Stimulated activated CD4-positive, alpha-beta T cell treated with anti-CD3 and anti-CD28 coated beads, Interleukin-4, amount 100 ng/mL, for 4 hours (primary cell): ENCODE measurements at places on chromosomes 3 and 15.
A peak's percentile ranks its signal among the peaks of the same experiment; 100 is the strongest.

GRCh38 chr3:112709911-112710310, 69.0 kb upstream of the CCDC80 start:
- no peak for DNase-seq

GRCh38 chr3:15723624-15723884, 74.2 kb downstream of the ANKRD28 start:
- no peak for DNase-seq

GRCh38 chr15:96790004-96790403, 459.5 kb downstream of the NR2F2 start:
- DNase-seq, result no peak

DNA sequence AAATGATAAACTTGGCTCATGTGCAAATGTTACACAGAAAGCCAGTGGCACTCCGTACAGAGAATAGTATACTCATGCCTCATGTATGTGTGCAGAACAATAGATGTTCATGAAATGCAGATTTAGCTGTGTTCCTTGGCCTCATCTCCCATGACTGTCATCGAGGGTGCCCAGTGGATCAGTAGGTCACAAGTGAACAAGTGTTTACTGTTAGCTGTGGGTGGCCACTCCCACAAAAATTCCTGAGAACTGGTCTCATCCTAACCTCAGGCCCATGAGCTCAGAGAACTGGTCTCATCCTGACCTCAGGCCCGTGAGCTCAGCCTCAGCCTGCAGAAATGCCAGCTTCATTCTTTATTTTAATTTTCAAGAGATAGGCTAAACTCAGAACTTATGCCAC, 124.1 kb downstream of the GADL1 start:
- no peak for DNase-seq

DNA sequence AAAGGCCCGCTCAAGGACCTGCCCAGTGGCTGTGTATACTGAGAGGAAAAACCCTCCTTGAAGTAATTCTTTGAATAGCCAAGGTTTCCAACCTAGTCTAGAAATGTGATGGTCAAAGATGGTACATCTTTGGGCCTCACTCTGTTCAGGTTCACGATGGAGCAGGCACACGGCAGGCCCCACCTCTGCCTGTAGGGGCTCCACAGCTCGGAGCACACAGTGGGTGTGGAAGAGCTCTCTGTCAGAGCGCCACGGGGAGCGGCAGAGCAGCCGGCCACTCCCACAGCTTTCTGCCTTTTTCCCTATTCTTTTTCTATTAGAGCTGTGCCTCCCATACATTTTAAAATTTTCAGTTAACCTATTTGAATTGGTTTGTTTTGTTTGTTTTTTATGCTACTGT, 89.5 kb downstream of the CTNNB1 start:
- no peak for DNase-seq

DNA sequence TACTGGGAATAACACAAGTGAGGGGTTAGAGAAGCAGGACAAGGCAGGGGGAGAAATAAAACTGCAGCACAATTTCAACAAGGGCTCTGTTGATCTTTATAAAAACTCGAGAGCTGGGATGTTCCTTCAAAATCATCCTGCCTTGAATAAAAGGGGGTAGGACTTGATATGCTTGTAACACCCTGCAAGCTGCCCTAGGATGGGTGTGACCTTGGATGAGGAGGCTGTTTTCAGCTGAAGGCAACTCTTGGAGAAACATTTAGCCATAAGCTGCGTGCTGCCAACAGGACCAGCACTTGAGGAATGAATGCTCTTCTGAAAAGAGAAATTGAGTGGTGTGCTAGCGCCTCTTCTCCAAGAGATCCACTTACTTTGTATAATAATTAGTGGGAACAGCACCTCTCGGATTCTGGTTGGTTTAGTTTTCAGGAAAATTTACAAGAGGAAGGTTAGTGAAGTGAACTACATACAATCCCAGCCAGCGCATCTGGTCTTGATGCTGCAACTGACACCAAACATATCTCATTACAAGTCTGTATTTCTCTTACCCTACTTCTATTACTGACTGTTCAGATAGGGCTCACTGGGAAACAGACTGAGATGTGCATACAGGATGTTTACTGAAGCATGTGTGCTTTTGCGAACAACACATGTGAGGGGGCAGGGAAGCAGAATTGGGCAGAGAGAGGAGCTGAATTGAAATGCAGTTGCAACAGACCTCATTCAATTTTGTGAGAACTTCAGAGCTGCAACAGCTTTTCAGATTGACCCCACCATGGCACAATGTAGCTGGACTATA, 643.0 kb upstream of the GOLIM4 start:
- no peak for DNase-seq

DNA sequence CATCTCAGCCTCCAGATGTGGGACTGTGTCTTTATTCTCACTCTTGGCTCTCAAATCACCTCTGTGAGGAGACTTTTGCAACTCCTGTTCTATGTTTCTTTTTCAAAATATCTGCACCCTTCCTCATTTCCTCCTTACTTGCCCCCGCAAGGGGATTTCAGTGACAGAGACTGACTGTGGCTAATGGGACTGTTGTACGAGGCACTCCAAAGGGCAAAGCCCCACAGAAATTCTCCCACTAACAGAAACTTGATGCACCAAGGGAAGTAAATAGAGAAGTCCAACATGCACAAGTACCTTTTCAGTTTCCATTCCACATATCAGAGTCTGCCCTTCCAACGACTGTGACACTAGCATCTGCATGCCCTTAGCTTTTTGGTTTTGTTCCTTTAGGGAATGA, 69.7 kb downstream of the LRRK1 start:
- no peak for DNase-seq

DNA sequence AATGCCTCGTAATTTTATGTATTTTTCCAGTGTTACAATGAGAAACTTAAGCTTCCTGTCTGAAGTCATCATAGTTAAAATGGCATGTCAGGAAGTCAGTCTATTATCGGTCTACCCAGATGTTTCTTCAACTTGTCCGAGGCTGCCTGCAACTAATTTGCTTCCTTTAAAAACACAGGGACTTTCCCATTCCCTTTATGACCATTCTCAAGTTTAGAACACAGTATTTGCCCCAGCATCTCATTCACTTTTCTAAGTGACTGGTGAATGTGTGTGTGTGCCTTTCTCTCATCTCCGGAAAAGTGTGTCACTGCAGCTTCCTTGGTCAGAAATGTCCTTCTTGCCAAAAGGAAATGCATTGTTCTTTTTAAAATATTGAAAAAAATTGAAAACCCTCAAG, 466.6 kb downstream of the RAP2B start:
- DNase-seq, result no peak

- no peak for DNase-seq
Observed at GRCh38 chr3:173938159-173938558, 540.6 kb downstream of the NLGN1 start.

DNA sequence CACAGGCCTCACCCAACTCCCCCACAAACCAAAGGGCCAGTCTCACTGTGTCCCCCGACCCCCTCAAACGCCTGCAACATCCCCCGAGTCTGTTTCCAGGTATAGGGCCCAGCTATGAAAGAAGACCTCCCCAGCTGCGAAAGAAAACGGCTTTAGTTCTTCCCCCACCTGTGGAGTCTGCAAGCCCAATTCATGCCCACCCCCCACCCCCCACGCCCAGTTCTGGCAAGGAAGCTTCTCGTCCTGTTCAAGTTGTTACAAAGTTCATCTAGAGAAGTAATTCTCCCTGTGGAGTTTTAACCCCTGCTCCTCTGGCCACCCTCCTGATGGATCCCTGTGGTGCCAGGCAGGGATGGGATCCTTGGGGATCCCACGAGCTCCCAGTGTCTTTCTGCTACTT, 54.4 kb downstream of the CCDC66 start:
- DNase-seq, result no peak

DNA sequence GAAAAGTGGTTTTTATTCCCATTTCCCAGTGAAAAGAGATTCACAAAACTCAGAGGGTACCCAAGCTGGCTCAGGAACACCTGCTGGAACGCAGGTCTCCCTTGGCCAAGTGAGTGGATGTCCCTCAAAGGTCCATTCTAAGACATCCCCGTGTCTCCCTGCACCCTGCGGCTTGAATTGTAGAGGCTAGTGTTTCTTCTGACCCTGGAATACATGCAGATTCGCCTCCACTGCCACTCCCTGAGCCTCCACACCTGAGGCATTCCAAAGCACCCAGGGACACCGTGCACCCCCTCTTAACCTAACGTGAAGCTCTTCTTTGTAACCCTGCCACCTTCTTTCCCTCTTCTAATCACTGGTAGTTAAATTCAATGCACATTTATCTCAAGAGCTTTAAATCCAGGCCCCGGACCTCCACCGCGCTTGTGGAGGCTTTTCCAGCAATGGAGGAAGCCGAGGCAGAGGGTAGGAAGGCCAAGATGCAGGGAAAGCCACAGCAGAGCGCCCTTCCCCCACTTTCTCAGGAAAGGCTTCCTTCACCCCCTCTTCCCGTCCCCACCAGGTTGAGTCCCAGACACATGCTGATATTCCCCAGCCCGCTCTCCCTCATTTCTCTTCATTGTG, 590 bp upstream of the ITGA11 start:
- no peak for DNase-seq

GRCh38 chr15:94294556-94294955, 63.2 kb downstream of the MCTP2 start:
- no peak for DNase-seq

- DNase-seq, result peak; percentile 9
Observed at GRCh38 chr15:58473724-58474123, 41.9 kb downstream of the LIPC start.
